AG09319 (cell line): ENCODE measurements at places on chromosomes 6 and 20.

GRCh38 chr6:56713254-56713672, 70.6 kb upstream of the DST start:
- DNase-seq: no peak

DNA sequence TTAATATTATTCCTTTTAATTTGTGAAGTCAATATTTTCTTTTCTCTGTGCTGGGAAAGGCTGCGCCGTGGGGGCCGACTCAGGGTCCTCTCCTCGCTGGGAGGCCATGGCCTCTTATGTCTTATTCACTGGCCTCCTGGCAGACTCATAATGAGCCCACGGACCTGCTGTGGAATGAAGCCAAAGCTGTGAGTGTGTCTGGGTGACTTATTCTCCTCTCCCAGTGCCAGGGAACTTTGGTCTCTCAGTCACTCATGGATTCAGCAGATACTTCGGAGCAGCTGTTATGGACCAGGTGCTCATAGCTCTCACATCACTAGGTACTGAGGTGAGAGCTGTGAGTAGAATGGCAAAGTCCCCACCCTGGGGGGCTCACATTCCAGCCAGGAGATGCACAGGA, 297.6 kb downstream of the CDH26 start:
- DNase-seq: no peak

GRCh38 chr20:43942201-43942590, 27.5 kb downstream of the TOX2 start:
- no peak for DNase-seq

DNA sequence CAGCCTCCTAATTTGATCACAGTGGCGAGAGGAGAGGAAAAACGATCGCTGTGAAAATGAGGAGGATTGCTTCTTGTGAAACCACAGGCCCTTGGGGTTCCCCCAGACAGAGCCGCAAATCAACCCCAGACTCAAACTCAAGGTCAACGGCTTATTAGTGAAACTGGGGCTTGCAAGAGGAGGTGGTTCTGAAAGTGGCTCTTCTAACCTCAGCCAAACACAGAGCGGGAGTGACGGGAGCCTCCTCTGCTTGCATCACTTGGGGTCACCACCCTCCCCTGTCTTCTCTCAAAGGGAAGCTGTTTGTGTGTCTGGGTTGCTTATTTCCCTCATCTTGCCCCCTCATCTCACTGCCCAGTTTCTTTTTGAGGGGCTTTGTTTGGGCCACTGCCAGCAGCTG, 28.7 kb downstream of the SAYSD1 start:
- DNase-seq: no peak

- no peak for DNase-seq
Observed at GRCh38 chr20:62736026-62736406, 27.4 kb downstream of the NTSR1 start.

DNA sequence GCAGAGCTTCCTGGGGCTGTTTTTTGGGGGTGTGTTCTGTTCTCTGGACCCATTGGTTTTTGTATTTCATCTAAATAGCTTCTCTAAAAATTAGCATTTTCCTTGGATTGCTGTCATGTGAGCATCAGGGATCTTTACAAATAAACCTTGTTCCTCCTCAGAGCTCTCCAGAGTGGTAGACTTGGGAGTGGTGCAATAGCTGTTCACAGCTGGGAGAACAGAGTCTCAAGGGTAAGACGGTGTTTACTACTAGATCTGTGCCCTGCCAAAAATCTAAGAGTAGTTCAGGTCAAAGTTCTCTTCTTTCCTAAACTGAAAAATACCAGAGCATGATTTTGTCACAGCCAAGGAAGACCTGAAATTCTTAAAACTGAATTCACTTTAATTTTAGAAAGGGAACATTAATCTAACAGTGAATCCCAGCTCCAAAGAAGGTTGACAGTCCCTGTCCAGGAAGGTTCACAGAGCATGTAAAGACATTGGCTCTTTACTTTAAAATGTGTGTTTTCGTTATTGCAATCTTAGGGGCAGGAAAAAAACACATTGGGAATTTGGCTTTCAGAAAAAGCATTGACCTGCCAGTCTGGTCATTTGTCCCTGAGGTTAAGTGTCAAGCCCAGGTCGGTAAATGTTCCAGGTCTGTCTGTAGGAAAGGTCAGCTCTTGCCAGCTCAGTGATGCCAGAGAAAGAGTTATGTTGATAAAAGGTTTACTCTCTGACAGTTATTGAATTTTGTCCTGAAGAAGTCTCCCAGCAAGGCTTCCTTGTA, 43.3 kb downstream of the VAPB start:
- no peak for DNase-seq

DNA sequence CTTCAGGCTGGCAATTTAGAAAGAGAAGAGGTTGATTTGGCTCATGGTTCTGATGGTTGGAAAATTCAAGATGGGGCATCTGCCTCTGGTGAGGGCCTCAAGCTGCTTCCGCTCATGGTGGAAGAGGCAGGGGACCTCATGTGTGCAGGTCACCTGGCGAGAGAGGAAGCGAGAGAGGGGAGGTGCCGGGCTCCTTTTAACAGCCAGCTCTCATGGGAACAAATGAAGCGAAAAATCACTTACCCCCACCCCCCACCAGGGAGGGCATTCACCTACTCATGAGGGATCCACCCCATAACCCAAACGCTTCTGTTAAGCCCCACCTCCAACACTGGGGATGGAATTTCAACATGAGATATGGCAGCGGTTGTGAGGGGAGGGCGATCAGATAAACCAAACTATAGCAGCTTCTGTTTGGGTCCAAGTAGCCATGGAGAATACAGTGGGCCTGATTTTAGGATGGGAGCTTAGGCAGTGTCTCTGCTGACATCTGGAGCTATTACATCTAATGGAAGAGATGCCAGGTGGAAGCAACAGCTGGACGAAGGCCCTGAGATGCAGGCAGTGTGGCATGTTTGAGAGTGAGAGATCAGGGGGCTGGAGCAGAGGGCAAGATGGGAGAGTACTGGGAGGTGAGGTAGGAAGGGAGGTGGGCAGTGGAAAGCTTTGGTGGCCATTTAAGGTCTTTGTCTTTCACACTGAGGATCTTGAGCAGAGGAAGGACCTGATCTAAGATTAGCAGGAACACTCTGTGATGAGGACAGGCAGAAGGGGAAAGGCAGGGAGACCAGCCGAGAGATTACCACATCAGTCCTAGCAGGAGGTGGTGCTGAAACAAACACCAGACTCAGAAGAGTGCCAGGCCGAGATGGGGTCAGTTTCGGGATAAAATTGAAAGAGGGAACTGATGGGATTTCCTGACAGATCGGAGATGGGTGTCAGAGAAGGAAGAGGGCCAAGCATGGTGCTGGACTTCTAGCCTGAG, 161.8 kb downstream of the NFATC2 start:
- DNase-seq: no peak

GRCh38 chr20:20224806-20225205, 143.1 kb upstream of the INSM1 start:
- no peak for DNase-seq
